Thoracic aorta (tissue), 2 donors: ENCODE measurements at places on chromosomes 12 and 14.

DNA sequence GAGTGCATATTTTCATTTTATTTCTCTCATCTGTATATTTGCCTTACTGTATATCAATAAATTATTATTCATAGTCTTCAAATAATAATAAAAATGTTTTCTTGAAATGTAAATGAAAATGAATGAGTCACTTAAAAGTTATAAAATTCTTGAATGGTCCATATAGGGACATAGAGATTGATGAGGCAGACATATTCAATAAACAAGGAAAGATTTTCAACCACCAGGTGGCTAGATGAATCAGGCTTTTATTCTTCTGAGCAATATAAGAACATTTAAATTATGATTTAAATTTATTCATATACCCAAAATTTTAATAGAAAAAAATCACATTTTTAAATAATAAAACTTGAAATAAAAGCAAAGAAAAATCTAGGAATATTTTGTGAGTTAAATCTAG is 249.5 kb downstream of the ACSS3 start:
- H3K4me3 ChIP-seq: no peak overlapping the region
- H3K27ac ChIP-seq: no peak overlapping the region

GRCh38 chr14:42391146-42391834 is 784.6 kb downstream of the LRFN5 start:
- no peak overlapping the region for H3K27ac ChIP-seq
- no peak overlapping the region for H3K4me3 ChIP-seq
- no peak for DNase-seq
- H3K36me3 ChIP-seq: no peaks in the 10 kb centered on the region
- H3K27me3 ChIP-seq: no peaks in the 10 kb centered on the region

- no peak for DNase-seq
- H3K4me1 ChIP-seq: no peaks in the 10 kb centered on the region
- H3K27me3 ChIP-seq: no peaks in the 10 kb centered on the region
- H3K36me3 ChIP-seq: no peaks in the 10 kb centered on the region
- H3K27ac ChIP-seq: no peak overlapping the region
These were observed 127.6 kb downstream of the FSCB start for GRCh38 chr14:44379292-44379977.

DNA sequence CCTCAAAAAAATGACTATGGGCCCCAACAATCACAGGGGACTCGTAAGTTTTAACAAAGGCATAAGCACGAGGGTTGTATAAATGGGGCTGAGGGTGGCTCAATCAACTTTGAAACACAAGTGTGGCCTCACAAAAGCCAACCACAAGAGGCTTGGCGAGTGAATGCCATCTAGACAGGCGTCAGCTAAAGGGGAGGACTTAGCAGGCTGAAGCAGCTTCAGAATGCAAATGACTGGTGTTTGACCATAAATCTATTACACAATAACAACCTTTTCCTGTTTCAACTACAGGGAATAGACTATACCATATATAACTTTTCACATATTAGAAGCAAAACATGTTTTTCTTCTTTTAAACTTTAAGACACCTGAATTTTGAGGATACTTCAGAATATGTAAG is 777.9 kb downstream of the FSCB start:
- H3K4me1 ChIP-seq: no peaks in the 10 kb centered on the region
- H3K36me3 ChIP-seq: no peaks in the 10 kb centered on the region
- H3K27ac ChIP-seq: no peak overlapping the region
- H3K27me3 ChIP-seq: no peaks in the 10 kb centered on the region

DNA sequence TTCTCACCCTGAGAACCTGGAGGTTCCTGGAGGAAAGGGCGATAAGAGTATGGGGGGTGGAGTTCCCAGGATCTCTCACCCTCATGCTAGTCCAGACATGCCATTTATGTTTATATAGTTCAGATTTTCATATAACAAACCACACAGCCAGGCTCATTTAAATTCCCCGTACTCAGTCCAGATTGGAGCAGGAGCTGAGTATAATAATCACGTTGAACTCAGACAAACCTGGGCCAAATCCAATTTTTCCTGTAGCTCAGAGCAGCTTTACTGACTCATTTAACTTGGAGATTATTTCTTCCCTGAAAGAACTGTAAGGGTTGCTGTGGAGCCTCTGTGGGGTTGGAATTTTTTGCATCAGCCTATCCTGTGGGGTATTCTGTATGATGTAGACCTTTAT is 660.8 kb downstream of the TMEM121 start:
- H3K27me3 ChIP-seq: no peaks in the 10 kb centered on the region
- no peaks in the 10 kb centered on the region for H3K36me3 ChIP-seq
- no peaks in the 10 kb centered on the region for H3K4me1 ChIP-seq
- no peak for DNase-seq
- H3K4me3 ChIP-seq: no peak overlapping the region

GRCh38 chr12:66735275-66735674 is 56.4 kb upstream of the GRIP1 start:
- H3K27ac ChIP-seq: no peak overlapping the region
- H3K4me3 ChIP-seq: no peak overlapping the region
- H3K36me3 ChIP-seq: no peaks in the 10 kb centered on the region
- no peaks in the 10 kb centered on the region for H3K27me3 ChIP-seq
- no peaks in the 10 kb centered on the region for H3K4me1 ChIP-seq

GRCh38 chr14:63266106-63266505 is 52.6 kb downstream of the GPHB5 start:
- no peak for DNase-seq
- H3K4me3 ChIP-seq: no peak overlapping the region

- H3K27me3 ChIP-seq: no peaks in the 10 kb centered on the region
- no peaks in the 10 kb centered on the region for H3K4me1 ChIP-seq
- no peak for DNase-seq
- H3K36me3 ChIP-seq: no peaks in the 10 kb centered on the region
These were observed 62.5 kb upstream of the RD3L start for GRCh38 chr14:104004849-104005248.

DNA sequence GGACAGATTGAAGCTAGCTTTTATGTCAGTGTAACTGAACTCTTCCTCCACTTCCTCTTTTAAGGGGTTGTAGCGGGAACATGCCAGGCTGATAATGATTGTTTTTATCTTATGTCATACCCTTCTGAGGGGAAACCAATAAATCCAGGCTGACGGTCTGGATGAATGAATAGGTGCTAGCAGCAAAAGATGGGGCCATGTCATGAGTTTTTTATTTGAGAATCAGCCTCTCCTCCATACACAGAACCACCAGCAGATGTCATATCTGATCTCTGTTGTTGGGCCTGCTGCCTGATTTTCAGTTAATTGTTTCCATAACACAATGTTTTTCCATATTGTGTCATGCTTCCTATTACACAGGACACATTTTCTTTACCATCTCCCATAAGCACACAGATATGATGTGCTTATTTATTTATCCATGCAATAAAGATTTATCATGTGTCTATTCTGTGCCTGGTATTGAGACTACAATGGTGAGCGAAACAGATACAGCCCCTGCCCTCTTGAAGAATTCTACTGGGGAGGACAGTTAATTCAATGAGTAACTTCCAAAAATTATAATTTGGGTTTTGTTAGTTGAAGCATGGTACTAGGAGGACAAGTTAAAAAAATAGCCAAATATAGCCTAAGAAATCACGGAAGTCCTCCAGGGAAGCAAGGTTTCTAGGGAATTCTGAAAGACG is 33.6 kb upstream of the CRY1 start:
- no peak for DNase-seq
- no peaks in the 10 kb centered on the region for H3K27me3 ChIP-seq
- no peaks in the 10 kb centered on the region for H3K4me1 ChIP-seq
- H3K36me3 ChIP-seq: no peaks in the 10 kb centered on the region
- no peak overlapping the region for H3K27ac ChIP-seq

DNA sequence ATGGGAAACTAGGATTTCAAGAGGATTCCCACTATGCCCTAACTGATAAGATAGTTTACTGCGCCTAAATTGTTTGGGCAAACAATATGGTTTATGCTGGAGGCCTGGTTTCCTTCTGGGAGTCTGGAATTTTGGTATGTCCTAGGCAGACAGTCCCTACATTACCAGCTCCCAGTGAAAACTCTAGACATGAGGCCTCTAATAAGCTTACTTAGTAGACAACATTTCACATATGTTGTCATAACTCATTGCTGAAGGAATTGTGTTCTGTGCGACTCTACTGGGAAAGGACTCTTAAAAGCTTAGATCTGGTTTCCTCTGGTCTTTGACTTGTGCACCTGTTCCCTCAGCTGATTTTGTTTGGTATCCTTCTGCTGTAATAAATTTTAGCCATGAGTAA is 18.0 kb upstream of the PRPF39 start:
- H3K27me3 ChIP-seq: no peaks in the 10 kb centered on the region
- H3K4me1 ChIP-seq: no peaks in the 10 kb centered on the region
- no peaks in the 10 kb centered on the region for H3K36me3 ChIP-seq
- H3K4me3 ChIP-seq: no peak overlapping the region
- H3K27ac ChIP-seq: no peak overlapping the region

DNA sequence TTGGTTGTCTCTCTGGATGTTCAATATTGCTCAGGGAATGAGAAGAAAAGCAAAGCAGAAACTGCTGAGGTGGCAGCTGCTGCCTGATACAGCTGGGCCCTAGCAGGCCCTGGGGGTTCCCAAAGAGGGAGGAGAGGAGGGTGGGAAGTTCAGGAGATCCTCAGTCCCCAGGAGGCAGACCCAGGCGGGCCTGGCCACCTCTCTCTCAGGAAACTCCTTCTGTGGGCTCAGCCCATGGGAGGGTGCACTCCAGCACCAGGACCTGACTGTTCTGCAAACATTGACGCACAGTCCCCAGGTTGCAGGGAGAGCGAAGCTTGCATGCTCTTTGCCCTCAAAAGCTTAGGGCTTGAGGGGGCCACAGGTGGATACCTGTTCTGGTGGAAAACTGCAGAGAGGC is 29.6 kb downstream of the IRF2BPL start:
- H3K27ac ChIP-seq: no peak overlapping the region
- DNase-seq: no peak
- peaks cover 15% of the 10 kb centered on the region for H3K4me1 ChIP-seq

DNA sequence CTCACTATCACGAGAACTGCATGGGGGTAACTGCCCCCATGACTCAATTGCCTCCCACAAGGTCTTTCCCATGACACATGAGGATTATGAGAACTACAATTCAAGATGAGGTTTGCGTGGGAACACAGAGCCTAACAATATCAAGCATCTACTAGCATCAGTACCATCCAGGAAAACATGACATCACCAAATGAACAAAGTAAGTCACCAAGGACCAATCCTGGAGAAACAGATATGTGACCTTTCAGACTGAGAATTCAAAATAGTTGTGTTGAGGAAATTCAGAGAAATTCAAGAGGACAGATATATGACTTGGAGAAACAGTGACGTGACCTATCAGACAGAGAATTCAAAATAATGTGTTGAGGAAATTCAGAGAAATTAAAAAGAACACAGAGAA is 65.8 kb upstream of the TMTC2 start:
- no peaks in the 10 kb centered on the region for H3K4me1 ChIP-seq
- no peak overlapping the region for H3K27ac ChIP-seq
- DNase-seq: no peak
- no peaks in the 10 kb centered on the region for H3K27me3 ChIP-seq

- no peaks in the 10 kb centered on the region for H3K4me1 ChIP-seq
- H3K27ac ChIP-seq: no peak overlapping the region
- no peaks in the 10 kb centered on the region for H3K36me3 ChIP-seq
- no peak for DNase-seq
- H3K27me3 ChIP-seq: no peaks in the 10 kb centered on the region
- no peak overlapping the region for H3K4me3 ChIP-seq
These were observed 117.3 kb downstream of the LLPH start for GRCh38 chr12:66013224-66013623.

DNA sequence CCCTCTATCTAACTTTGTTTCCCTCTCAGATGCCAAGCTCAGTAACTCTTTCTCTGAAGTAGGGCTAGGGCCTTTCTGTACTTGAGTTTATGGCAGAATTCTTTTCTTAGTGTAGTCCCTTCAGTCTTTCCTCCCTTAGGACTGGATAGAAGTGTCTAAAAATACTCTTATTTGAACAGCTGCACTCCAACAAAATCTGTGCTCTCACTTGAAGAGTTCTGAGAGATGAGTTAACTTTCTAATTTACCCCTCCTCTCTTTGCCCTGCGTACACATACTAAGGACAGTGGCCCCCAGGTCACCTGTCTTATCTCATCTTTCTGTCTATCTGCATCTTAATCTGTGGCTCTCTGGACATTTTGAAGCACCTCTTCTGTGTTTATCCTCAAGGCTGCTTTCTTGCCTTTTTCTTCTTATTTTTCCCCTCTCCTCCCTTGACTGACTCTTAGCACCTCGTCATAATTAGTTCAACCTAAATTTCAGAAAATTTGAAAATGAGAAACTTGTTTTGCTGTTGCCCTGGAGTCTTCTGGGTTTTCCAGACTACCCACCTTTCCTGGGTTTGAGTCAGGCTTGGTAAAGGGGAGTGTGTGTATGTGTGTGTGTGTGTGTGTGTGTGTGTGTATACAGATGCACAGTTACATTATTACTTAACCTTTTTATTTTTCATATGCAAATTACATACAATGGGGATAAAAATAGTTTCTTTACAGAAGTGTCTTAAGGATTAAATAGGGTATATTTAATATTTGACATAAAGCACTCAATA is 23.9 kb downstream of the NCKAP1L start:
- H3K4me3 ChIP-seq: no peak overlapping the region
- H3K27me3 ChIP-seq: no peaks in the 10 kb centered on the region
- H3K4me1 ChIP-seq: no peaks in the 10 kb centered on the region

DNA sequence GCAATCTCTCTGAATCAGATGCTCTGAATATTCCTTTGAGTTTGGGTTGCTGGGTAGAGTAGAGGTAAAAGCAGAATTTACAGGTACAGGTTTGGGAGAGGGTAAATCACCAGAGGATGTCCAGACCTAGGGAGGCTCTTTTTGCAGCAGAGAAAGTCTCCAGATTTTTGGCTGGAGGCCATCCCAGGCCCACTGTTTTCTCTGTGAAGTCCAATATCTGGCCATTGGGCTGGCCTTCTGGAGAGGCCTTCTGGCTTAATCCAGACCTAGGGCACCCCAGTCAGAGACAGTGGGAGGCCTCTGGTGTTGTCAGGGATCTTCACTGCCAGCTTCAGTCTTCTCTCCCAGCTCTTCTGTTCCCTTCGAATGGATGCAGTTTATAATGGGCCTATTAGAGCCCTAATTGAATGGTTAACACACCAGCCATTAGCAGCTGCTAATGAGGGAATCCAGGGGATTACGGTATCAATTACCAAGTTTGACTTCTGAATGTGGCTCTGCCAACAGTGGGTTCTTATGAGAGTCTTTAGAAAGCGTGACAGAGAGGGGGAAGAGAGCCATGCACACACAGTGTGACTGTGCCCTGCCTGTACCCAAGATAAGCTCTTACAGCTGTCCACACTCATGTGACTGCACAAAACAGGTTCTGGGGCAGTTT is 183.1 kb downstream of the EMP1 start:
- no peak overlapping the region for H3K27ac ChIP-seq
- H3K4me3 ChIP-seq: no peak overlapping the region
- H3K36me3 ChIP-seq: no peaks in the 10 kb centered on the region
- no peaks in the 10 kb centered on the region for H3K4me1 ChIP-seq

DNA sequence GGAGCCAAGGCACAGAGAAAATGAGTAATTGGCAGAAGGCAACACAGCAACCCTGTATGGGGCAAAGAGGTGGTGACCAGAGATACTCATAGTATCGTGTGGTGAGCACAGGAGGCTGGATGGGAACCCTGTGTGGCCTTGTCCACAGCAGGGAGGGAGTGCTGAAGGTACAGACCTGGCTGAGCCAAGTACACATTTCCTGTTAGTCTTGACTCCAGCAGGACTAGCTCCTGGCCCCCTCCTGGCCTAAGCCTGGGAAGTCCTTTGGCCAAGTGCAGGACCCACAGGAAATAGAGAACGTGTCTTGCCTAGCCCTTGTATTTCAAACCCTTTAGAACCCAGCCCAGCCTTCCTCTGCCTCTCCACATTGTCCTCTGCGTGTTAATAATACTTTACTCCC is 289.8 kb upstream of the PWP1 start:
- no peak overlapping the region for H3K27ac ChIP-seq
- DNase-seq: no peak
- H3K4me3 ChIP-seq: no peak overlapping the region
- H3K4me1 ChIP-seq: no peaks in the 10 kb centered on the region
- no peaks in the 10 kb centered on the region for H3K27me3 ChIP-seq
- no peaks in the 10 kb centered on the region for H3K36me3 ChIP-seq
